ENCODE measurements at places on chromosomes 5 and 9.

DNA sequence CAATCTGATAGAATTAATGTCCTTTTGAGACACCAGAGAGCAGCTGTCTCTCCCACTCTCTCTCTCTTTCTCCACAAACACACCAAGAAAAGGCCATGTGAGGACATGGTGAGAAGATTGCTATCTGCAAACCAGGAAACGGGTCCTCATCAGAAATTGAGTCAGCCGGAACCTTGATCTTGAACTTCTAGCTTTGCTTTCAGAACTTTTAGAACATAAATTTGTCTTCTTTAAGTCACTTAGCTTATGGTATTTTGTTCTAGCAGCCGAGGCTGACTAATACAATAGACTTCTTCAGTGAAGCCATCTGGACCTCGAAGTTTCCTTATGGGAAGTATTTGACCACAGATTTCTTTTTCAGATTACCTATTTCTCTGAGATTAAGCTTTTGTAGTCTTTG, 18.1 kb downstream of the NEUROG1 start:
- no peak for DNase-seq

GRCh38 chr9:123368023-123368422, 12.0 kb downstream of the CRB2 start:
- DNase-seq, result no peak

DNA sequence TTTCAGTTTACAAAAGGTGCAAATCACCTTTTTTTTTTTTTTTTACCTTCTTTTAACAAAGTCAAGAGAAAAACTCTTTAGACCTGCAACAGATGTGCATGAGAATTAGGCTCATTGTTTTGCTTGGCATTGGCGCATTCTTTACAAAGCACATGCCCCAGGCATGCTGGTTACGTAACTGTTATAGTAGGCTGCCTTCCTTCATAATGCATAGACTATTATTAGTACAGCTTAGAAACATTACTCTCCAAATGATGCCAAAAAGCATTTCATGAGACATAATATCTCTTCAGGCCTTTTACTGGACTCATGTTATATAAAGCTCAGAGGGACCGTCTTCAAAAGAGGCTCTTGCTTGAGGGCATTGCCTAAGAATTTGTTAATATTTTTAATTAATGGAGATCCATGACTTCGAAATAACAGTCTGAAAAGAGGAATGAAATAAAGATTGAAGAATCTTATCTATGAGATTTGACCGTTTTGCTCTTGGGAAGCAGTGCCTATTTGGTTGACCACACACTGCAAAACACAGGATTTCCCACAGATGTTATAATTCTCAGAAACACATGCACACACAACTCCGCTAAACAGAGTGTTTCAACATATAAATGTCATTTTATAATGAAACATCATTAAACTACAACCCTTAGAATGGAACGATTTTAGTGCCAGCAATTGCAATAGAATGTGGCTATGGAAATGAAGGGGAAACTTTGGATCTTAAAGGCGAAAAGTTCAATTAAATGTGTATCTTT, 478.7 kb downstream of the PRR16 start:
- DNase-seq, result no peak

- DNase-seq, result no peak
Measured at GRCh38 chr5:177523711-177524538, 7.2 kb upstream of the DDX41 start.

DNA sequence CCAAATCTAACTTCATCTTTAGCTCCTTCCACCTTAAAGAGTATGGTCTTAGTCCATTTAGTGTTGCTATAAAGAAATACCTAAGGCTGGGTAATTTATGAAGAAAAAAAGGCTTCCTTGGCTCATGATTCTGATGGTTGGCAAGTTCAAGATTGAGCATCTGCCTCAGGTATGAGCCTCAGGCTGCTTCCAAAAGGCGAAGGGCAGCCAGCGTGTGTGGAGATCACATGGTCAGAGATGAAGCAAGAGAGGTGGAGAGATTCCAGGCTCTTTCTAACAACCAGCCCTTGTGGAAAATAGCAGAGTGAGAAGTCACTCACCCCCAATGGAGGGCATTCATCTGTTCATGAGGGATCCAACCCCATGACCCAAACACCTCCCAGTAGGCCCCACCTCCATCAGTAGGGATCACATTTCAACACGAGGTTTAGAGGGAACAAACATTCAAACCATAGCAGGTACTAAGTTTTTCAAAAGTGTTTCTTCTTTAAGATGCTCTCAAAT, 225.9 kb downstream of the SGCD start:
- no peak for DNase-seq

DNA sequence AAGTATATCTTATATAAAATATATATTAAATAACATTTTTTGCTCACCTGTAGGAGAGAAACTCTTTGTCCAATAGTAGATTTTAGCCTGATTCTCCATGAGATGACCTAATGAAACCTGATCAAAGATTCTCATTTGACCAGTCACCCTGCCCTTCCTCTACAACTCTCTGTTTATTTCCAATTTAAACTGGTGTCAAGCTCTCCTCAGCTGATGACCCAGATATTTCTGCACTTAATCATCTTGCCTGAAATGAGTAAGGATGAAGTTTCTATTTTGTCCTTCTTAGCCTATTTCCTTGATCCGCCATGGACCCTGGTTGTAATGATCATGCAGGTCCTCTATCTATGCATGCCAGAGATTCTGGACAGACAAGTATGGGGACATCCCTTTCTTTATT, 179.3 kb upstream of the FGF10 start:
- no peak for DNase-seq

DNA sequence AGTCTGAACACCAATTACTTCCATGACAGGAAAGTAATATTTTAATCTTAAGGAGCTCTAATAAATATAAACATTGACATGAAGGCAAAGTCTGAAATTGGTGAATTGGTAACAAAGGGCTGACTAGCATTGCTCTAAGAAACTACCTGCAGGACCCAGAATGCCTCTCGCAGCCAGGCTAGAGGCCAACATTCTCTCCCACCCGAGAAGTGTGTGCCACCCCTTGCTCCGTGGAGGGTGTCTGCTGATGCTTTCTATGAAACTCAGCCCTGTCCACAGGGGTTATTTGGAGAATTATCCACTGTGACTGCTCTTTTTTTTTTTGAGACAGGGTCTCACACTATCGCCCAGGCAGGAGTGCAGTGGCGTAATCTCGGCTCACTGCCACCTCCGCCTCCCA, 81.4 kb downstream of the USP20 start:
- DNase-seq, result no peak

- DNase-seq, result no peak
Measured at GRCh38 chr9:38254151-38254550, 138.4 kb upstream of the ALDH1B1 start.

DNA sequence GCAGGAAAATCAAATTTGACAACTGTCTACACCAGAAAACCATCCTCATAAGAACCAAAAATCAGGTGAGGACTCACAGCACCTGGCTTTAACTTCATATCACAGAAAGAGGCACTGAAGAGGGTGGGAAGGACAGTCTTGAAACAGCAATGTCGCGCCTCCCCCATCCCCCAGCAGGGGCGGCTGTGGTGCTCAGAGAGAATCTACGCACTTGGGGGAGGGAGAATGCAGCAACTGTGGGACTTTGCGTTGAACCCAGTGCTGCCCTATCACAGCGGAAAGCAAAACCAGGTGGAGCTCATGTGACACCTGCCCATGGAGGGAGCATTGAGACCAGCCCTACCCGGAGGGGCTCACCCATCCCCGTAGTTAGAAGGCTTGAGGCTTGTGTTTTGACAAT, 191.8 kb downstream of the MSX2 start:
- DNase-seq, result no peak

DNA sequence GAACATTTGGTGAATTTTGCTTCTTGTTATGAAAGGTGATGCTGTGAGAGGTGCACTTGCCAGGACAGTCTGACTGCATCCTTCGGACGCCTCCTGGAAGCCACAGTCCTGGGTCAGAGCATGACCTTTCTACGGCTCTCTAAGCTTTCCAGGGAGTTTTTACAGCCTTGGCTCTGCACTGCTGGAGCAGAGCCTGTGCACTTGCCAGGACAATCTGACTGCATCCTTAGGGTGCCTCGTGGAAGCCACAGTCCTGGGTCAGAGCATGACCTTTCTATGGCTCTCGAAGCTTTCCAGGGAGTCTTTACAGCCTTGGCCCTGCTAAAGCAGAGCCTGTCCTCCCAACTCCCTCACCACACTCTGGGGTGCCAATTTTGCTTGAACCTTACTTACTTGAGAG, 49.6 kb downstream of the CCDC180 start:
- DNase-seq, result no peak

DNA sequence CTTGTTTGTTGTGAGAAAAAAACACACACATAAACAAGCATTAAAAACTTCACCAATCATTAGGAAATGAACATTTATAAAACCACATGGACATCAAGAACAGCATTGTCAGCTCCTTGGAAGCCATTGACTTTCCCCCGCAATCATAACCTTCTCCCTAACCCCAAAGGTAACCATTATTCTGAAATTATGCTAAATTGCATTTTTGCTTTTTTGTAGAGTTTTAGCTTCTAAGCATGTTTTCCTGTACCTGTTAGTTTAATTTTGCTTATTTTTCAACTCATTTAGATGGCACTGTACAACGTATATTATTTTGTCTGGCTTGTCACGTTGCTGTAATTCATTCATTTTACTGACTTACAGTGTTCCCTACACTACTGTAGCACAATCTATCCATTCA, 36.8 kb downstream of the PDE6A start:
- no peak for DNase-seq

DNA sequence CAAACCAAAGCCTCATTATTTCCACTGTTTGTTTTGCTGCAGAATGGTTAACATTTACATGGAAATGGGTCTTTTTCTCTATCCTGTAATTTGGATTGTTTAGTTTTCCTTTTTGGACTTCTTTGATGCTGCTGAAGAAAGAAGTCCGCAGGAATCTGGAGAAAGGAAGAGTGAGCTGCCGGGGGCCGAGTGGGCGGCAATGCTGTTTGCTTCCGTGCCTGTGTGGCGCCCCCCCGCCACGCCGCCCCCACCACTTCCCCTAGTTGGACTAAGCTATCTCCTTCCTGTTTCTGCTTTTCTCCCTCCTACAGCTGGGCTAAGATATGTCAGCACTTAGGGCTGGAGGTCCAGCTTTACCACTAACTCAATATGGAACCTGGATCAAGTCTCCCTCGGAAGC, 39.7 kb downstream of the ACTL7B start:
- no peak for DNase-seq

- DNase-seq, result no peak
Measured at GRCh38 chr9:136115206-136115605, 3.5 kb downstream of the TMEM250 start.

DNA sequence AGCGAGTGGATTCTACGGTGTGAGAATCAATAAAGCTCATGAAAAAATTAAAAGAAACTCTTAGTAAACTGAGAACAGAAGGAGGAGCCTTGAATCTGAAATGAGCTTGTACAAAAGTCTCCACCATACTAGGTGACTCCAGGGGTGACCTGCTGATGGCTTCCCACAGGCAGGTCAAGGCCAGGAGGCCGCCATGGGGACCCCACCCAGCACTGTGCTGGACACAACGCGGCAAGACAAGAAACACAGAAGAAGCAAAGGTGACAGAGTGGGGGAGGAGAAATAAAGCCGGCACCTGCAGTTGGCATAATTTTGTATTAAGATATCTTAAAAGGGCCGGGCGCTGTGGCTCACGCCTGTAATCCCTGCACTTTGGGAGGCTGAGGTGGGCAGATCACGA, 12.1 kb upstream of the SLC6A19 start:
- DNase-seq, result no peak

- DNase-seq, result no peak
Measured at GRCh38 chr5:102850503-102850902, 95.4 kb downstream of the PAM start.

DNA sequence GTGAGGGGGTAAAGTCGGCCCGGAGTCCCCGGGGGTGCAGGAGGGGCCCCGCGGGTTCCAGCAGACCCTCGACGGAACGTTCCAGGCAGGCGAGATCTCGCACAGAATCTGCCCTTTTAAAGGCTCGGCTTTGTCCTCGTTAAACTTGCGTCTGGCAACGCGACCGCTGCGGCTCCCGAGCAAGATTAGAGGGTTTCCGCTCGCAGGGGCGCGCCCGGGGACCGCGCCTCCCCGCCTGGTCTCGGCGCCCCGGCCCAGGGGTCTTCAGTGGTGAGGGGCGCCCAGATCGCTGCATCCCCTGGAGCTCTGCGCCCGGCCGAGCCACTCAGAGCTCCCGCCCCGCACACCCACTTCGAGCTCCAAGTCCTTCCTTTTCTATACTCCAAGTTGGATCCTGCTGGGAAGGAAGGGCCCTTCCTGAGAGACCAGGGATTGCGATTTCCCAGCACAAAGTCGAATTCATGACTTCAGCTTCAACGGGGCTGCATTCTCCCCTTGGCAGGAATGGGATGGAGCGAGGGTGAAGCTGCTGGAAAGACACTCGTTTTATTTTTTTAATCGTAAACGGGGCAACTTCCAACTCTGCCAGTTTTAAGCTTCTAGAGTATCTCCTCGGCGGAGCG, 11.3 kb downstream of the PROP1 start:
- DNase-seq, result no peak
